ENCODE measurements at places on chromosomes 7 and 10.

GRCh38 chr10:82477776-82478175 is 602.8 kb downstream of the NRG3 start:
- no peak for DNase-seq

GRCh38 chr7:19401461-19401860 is 256.2 kb upstream of the FERD3L start:
- DNase-seq = no peak

DNA sequence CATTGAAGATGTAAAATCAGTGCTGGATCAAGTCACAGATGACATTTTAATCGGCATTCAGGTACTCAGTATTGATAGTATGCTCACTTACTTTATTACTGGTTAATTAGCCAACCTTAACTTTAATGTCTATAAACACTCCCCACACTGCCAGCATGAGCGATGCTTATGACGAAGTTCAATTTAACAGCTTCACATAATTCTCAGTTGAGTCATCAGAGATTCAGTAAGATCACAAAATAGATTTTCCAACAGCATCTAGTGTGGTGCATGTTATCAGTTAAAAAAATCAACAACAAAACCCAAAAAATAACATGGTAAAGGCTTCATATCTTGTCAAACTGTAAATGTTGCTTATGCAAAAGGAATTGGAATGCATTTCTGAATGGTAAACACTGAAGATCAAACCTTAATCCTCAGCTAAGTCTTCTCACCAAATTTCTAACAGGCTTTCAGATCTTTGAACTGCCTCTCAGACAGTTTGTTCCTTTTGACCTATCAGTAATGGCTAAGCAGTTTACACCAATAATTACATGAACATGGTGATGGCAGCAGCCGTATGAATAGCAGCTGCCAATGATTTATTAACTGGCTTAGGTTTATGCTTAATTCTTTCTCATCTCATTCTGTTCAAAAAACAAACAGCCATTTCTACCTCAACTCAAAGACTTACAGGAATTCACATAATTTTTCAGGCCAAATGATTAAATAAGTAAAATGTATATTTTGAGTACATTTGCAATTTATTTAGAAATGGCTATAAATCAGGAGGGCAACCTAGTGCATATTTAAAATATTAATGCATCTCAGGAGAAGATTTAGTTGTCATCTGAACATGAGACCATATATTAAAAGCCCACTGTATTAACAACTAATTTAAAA is 98.5 kb downstream of the CABCOCO1 start:
- DNase-seq = no peak

GRCh38 chr7:39589323-39590111 is 23.3 kb downstream of the YAE1 start:
- DNase-seq = no peak

DNA sequence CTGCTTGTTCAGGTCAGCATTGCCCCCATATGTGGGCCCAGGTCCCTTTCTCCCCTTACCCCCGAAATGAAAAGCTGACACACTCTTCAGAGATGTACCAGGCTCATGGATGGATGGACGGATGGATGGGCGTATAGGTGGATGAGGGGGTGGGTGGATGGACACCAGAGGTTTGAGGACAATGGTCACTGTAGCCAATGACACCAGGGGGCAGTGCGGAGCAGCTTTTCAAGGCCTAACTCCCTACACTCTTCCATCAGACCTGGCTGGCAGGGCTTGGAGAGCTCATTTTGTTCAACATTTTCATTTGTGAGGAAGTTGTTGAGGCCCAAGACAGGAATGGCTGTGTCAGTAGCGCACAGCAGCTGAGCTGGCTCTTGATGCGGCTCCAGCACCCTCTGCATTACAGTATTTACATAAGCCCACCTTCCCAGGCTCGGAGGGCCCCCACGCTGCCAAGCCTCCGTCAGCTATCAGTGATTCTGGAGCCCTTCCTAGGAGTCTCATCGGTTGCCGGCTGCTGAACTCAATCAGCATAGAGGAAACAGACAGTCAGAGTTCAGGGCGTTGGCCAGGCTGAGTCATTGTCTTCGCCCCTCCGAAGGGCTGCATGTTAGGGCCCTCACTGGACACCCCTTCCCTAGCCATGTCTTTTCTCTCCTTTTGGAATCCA is 11.6 kb upstream of the FFAR4 start:
- DNase-seq = peak; percentile 32

DNA sequence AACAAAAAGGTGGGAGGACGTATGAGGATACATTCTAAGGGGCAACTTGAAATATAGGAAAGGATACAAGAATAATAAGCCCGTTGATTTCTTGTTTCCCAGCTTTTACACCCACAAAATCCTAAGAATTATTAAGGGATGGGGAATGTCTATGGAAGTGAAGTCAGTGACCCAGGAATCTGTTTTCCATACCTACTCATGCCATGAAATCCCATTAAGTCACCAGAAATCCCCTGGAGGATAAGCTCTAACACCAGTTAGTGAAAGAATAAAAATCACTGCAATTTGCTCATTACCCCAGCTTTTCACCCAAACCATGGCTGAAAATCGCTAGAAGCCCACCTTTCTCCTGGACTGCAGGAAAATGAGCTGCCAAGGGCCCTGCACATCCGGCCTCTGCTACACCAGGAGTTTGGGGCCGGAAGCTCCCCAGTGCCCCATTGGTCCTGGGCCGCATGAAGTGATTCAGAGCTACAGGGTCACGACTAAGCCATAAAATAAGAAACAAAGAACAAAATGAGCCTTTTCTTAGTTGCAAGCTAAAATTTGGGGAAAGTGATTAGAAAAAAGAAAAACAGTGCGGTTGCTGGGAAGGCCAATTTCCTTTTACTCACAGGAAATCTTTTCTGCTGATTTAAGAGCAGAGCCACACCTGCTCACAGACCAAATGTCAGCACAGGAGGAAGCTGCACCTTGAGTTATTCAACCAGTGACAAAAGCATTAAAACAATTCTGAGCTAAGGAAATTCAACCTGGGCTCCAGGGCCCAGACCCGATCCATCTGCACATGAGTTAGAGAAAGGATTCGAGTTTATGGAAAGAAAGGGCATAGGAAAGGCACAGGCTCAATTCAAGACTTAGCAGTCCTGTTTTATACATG is 40.3 kb downstream of the HIPK2 start:
- no peak for DNase-seq

GRCh38 chr10:13348216-13349017 is at the start of gene SEPHS1:
Gene SEPHS1 (minus strand): TSS chr10:13348293. CDS start chr10:13344950, 3,343 bp downstream.
- peak; percentile 74 for DNase-seq

GRCh38 chr10:114347241-114347640 is 57.1 kb downstream of the AFAP1L2 start:
- DNase-seq = no peak

- no peak for DNase-seq
Observed at GRCh38 chr7:2755531-2755930, 67.5 kb downstream of the AMZ1 start.

GRCh38 chr10:101441541-101442455 is 87.8 kb downstream of the BTRC start:
- peak; percentile 26 for DNase-seq

- DNase-seq = peak; percentile 15
Observed at GRCh38 chr7:50653126-50653864, 88.1 kb upstream of the DDC start.

DNA sequence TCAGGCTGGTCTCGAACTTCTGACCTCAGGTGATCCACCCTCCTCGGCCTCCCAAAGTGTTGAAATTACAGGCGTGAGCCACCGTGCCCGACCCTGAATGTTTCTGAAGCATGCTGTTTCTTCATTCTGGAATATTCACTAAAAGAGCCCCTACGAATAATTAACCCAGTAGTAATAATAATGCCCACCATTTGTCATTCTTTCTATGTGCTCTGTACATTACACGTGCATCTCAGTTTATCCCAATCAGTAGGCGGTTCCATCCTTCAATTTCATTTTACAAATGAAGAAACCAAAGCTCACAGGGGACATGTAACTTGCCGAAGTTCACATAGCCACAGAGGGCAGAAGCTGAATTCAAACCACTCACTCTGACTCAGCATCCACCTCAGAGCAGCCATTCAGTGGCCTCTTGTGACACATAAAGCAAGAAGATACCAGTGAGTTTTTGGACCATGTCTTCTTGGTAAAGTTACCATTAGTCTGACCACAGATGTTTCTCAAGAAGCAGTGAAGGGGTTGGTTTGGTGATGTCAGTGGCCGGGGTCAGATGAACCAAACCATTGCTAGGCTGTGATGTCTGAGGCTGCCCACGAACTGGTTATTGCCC is 71.9 kb upstream of the DUSP5 start:
- DNase-seq = no peak

DNA sequence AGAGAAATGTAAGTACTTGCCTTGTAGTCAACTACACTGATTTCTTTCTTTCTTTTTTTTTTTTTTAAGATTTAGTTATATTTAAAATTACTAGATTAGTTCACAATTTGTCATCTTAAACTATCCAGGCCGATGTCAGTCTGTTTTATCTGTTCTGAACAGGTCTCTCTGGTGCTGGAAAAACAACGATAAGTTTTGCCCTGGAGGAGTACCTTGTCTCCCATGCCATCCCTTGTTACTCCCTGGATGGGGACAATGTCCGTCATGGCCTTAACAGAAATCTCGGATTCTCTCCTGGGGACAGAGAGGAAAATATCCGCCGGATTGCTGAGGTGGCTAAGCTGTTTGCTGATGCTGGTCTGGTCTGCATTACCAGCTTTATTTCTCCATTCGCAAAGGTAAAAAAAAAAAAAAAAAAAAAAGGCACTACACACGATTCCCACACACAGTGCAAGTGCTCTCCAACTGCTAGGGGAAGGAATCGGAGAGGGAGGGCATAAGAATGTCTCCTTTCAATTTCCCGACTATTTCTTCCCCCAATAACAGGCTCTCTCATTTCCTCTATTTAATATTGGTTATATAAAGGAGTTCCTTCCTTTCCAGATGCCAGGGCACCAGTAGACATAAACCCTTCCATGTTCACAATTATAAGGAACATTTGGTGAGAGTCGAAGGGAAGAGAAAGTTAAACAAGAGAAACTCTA is 53.4 kb downstream of the PAPSS2 start:
- DNase-seq = no peak

DNA sequence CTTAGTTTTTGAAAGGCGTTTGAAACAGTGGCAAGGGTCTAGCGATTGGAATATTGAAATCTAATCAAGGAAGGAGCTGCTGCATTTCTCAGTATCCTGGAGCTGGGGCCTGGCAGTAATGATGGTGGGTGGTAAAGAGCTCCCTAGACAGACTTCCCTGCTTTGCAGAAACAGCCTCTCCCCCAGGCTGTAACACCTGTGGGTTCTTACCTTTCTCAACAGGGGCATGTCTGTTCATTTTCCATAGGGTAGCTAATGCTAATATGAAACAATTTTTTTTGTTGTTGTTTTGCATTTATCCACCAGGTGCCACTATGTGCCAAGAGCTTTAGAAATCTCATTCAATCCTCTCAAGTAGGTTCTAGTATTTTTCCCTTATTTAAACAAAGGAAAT is 345.5 kb downstream of the REEP3 start:
- DNase-seq = no peak

- no peak for DNase-seq
Observed at GRCh38 chr7:7221599-7222038, 39.3 kb downstream of the C1GALT1 start.

DNA sequence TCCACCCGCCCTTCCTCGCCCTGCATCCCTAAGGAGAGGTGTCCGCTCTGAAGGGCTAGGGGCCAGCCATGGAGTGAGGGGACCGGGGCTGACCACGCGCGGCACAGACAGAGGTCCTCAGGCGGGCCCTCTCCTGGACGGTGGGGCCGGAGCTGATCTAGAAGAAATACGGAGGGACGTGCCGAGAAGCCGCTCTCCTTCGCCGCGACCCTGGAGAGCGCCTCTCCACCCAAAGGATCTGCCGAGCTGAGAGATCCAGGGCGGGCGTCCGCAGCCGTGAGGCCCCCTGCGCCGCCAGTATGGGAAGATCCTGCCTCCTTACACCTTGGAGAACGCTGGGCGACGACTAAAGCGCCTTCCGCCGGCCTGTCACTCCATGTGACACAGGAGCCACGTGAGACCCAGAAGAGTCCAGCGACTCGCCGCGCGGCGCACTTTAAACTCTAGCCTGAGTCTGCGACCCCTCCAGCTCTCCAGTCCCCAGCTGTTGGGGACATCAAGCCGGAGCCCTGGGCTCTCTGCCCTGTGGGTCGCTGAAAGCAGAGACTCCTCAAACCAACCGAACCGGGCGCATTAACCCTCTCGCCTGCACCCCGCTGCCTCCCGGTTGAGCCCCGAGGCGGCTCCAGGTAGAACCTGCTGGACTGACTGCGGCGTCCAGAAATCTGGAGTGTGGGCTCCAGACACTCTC is 1.5 kb upstream of the SFMBT2 start:
- no peak for DNase-seq

DNA sequence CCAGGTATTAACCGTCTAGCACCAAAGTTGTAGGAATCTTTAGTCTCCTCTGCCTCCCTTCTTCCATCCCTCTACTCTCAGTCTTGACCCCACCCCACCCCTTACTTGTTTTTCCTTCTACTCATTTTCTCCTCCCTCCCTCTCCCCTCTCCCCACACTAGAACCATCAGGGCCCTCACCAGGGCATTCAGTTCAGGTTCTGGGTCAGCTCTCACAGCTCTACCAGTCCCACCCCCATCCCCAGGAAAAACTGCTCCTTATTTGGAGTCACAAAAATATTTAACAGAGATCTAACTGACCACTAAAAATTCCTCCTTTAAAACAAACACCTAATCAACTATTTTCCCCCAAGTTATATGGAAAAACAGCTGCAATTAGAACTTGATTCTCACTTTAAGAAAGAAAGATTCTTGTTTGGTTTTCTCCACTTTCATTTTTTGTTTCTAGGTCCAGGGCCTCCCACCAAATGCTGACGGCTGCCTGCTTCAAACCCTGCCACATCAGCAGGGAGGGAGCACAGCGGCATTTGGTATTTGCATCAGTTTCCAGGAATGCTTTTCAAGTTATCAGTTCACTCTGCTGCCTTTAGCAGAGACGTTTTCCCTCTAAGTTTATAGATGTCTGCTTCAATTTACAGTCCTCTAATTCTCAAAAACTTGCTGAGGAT is 2.8 kb upstream of the COL1A2 start:
- DNase-seq = no peak

DNA sequence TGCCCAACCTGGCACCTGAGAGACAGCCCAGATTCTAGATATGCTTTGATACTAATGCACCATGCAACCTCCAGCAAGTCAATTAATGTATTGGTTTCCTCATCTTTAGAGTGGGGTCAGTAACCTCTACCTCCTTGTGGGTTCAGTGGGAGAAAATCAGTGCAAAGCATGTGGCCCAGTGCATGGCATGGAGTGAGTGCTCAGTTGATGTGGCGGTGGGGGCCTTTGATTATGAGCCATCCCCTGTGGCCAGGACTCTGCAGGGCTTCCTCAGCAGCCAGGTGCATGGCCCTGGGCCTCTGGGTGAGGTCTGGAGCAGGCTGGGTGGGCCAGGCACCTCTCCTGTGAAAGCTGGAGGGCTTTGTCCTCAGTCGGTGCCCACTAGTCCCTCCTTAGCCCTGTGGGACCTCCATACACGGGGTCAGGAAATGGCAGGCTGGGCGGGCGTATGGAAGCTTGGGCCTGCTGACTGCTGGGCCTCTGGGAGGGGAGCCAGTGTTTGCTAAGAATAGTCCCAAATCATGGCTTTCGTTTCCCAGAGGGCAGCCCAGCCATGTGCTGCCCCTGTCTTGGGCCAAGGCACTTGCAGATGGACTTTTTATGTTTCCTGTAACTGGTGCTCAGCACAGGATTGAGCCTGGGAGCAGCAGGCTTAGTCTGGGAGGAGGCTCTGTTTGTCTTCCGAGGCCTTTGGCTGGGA is 3.4 kb downstream of the PALD1 start:
- no peak for DNase-seq
